Stimulated activated CD8-positive, alpha-beta memory T cell treated with anti-CD3 and anti-CD28 coated beads, Interleukin-2, amount 100 ng/mL, for 1 hour (primary cell): ENCODE measurements at places on chromosomes 12 and 14.

- no peak for DNase-seq
These were observed 35.4 kb downstream of the SPTLC2 start for GRCh38 chr14:77580964-77581505.

DNA sequence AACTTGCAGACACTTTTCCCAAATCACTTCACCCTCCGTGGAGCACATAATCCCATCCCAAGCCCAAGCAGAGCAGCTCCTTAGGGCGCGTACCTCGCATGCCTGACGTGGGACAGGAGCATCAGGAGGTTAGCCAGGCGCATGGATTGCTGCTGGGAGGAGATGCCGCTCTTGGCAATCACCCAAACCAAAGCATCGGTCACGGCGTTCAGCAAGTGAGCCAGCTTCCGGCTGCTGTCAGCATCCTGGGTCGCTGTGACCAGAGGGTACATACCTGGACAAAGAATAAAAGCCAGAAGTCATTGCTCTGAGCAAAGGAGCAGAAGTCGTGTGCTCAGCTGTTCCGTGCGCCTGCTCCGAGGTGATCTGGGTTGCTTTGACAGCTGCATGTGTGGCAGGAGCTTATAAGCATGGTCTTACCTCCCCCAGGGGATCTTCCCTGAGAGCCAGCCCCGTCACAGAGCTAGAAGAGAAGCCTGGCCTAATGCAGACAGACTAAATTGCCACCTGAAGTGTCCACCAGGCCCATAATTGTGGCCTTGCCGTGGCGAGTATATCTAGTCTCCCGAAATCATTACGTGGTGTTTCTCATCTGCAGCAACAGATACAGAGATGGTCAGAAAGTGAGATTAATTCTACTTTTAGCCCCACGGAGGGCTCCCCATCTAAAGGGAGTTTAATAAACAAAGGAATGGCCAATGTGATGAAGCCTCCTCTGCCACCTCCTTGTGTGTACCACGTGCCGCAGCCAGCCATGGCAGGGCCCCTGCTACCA is 59.1 kb downstream of the ESR2 start:
- DNase-seq: no peak

GRCh38 chr12:27619308-27619707 is 76.9 kb upstream of the REP15 start:
- DNase-seq: no peak

DNA sequence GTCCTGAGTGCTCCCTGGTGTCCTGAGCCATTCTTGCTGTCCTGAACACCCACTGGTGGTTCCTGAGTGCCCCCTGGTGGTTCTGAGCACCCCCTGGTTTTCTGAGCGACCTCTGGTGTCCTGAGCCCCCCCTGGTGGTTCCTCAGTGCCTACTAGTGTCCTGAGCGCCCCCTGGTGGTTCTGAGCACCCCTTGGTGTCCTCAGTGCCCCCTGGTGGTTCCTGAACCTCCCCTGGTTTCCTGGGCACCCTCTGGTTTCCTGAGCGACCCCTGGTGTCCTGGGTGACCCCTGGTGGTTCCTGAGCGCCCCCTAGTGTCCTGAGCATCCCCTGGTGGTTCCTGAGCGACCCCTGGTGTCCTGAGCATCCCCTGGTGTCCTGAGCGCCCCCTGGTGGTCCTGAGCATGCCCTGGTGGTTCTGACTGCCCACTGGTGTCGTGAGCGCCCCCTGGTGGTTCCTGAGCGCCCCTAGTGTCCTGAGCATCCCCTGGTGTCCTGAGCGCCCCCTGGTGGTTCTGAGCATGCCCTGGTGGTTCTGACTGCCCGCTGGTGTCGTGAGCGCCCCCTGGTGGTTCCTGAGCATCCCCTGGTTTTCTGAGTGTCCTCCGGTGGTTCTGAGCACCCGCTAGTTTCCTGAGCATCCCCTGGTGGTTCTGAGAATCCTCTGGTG is 473.1 kb downstream of the TMEM121 start:
- DNase-seq: no peak

- DNase-seq: no peak
These were observed 14.4 kb downstream of the GALNT16 start for GRCh38 chr14:69274321-69274720.

- no peak for DNase-seq
These were observed 113.2 kb downstream of the RBM19 start for GRCh38 chr12:113852695-113853490.

DNA sequence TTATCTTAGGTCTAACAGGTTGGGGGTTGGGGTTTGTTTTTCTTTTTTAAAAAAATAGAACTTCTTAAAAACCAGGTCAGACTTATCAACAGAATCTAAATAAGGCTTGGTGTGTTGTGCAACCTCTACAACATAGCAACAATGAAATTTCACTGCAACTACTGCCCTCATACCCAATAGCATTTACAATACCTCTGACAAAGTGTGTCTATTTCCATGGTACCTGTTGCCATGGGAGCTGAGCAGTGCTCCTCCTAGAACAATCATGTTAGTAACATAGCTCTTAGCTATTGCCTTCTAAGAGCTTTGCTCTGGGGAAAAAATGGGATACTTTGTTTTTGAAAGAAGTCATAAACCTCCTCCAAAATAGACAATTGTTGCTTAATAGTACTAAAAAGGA is 103.3 kb upstream of the CCDC175 start:
- DNase-seq: no peak

DNA sequence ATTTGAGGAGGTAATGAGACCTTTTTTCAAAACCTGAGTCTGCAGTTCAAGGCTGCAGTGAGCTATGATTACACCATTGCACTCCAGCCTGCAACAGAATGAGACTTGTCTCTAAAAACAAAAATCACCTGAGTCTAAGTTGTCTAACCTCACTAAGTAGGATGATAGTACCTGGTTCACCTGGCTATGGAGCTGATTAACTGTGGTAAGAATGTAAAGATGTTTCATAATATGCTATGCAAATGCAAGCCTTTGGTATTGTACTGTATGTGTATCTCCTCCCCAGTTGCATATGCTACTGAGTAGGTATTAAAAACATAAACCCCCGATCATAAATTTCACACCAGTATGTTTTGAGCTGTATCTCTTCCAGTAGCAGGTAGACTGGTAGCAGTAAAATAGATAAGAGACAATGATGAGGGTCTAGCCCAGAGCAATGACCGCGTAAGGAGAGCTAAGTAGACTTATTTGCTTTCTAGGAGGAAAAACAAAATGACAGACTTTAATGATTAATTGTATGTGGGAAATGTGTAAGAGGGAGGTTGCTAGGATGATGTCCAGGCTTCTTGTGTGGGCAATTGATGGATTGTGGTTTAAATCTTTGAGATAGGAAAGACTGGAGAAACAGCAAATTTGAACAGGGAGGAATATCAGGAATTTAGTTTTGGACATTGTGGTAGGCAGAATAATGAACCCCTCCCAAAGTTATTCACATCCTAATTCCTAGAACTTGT is 41.6 kb upstream of the EGLN3 start:
- DNase-seq: no peak

- DNase-seq: no peak
These were observed 3.6 kb upstream of the DNAJC22 start for GRCh38 chr12:49342914-49343731.

- DNase-seq: no peak
These were observed 441.7 kb downstream of the RAD51B start for GRCh38 chr14:68261092-68261842.

GRCh38 chr12:84507956-84508850 is 404.4 kb downstream of the SLC6A15 start:
- DNase-seq: no peak

GRCh38 chr14:80545935-80546854 is 334.9 kb upstream of the DIO2 start:
- DNase-seq: no peak

DNA sequence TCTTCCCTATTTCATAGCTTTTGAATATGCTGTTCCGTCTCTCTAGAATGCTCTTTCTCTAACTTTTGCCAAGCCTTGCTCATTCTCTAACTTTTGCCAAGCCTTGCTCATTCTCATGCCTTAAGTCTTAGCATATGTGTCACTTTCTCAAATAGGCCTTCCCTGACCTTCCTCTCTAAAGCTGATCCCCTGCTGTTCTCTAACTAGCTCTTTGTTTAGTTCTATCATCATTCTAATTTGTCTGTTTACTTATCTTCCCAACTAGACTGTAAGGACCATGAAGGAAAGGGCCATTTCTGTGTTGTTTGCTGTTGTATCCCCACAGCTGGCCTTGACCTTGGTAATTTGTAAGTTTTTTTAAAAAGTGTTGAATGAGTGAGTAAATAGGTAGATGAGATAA is 71.1 kb downstream of the ZNF641 start:
- no peak for DNase-seq

GRCh38 chr14:86462193-86462753 is 932.3 kb downstream of the FLRT2 start:
- no peak for DNase-seq

GRCh38 chr12:106681210-106681609 is 93.3 kb upstream of the RIC8B start:
- no peak for DNase-seq

DNA sequence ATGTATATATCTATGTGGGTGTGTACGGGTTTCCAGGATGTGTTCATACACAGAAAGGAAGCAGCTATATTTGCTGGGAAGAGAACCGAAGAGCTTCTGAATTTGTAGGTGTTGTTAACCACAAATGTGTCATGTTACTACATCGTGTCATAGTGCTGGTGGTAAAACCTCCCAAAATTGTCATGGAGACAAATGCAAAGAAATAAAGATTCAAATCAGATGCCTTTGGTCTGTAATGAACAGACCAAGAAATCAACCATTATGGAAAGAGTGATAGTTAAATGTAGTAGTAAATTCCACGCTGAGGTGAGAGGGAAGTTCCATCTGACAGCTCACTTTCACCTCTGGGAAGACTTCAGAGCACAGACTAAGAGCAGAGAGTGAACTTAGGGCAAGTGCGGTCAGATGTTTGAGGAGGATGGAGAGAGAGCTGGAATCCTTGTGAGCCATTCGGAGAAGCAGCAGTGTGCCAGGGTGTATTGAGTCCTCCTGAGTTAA is 487.5 kb downstream of the TMEM121 start:
- DNase-seq: no peak

GRCh38 chr12:32446316-32447119 is 47.2 kb downstream of the FGD4 start:
- DNase-seq: no peak

DNA sequence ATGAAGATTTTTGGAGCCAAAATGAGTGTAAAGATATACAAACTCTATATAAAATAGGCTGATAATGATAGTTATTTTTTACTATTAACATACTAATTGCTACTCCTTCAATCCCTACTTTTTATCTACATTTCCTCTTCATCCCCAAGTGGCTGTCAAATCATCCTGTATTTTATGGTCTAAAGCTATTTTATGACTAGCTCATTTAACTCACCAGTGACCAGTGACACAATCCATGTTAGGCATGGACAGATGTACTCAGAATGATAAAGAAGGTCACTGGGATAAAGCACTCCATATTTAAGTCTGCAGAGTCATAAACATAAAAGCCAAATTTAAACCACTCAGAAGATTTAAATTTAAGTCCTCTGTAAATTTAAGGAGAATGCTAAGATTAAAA is 183.0 kb downstream of the MED13L start:
- DNase-seq: no peak

- no peak for DNase-seq
These were observed 1630.4 kb upstream of the SEL1L start for GRCh38 chr14:83164016-83164415.

- no peak for DNase-seq
These were observed 64.9 kb upstream of the ZDHHC17 start for GRCh38 chr12:76698966-76699365.

DNA sequence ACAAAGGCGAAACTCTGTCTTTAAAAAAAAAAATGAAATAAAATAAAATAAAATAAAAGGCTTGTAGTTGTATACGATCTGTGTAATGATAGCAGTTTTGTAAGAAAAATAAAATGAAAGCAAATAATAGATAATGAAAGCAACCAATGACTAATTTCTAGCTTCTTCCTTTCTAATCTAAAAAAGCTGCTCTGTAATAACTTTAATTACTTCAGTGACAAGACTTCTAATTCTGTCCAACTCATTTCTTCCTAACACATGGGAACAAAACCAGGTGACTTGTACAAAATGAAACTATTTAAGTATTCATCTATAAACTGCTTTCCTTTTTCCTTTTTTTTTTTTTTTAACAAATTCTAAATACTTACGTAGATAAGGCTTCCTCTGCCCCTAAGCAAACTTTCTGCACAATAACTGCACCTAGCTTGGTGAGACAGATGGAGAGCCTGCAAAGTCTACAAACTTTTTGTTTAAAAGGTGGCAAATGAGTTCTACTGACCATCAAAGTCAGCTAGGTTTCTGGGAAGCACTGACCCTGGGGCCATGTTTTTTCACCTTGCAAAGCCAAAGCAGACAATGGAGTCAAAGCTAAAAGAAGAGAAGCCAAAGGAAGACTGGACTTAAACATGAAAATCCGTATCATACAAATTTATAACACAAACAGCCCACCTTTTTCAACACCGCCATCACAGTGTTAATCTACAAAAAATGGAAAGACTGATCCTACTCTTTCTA is 28.2 kb downstream of the DENND5B start:
- no peak for DNase-seq

- DNase-seq: no peak
These were observed 72.6 kb upstream of the NCOR2 start for GRCh38 chr12:124640056-124640455.

- no peak for DNase-seq
These were observed 9.0 kb downstream of the FRMD6 start for GRCh38 chr14:51660741-51661140.

DNA sequence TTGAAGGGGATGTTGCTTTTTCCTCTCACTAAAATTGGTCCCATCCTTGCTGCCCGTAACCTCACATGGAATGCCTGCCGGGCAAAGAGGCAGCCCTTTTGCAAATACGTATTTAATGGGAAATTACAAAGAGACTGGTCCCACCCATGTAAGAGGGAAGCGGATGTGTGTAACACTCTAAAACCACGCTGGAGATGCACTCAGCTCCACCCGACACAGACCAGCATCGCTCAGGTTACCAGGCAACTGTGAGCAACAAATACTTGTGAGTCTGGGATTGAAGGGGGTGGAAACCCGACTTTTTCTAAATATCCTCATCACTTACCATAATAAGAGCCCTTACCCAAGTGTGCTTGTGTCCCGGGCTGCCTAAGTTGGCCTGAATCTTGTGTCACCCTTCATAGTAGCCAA is 47.7 kb downstream of the ELK3 start:
- DNase-seq: peak; percentile 47

GRCh38 chr12:123263196-123263817 is 8.3 kb downstream of the CDK2AP1 start:
- no peak for DNase-seq

GRCh38 chr12:93706387-93706786 is 29.2 kb downstream of the CRADD start:
- no peak for DNase-seq

DNA sequence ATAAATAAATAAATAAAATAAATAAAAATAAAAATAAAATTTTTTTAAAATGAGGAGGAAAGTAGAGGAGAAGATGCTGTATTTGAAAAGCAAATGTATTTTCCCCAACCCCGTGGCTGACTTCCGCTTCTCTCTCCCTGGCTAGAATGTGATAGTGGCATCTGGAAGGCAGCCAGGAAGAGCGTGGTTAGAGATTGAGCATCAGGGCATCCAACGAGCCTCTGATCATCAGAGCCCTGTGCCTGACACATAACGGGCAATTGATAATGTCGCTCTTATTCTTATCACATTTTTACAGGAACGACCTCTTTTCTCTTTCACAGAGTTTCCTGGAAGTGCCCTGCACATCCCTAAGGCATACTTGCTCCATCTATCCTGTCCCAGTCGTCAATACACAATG is 496.9 kb upstream of the TMEM132C start:
- DNase-seq: no peak
